ENCODE measurements at places on chromosomes 7 and 10.

DNA sequence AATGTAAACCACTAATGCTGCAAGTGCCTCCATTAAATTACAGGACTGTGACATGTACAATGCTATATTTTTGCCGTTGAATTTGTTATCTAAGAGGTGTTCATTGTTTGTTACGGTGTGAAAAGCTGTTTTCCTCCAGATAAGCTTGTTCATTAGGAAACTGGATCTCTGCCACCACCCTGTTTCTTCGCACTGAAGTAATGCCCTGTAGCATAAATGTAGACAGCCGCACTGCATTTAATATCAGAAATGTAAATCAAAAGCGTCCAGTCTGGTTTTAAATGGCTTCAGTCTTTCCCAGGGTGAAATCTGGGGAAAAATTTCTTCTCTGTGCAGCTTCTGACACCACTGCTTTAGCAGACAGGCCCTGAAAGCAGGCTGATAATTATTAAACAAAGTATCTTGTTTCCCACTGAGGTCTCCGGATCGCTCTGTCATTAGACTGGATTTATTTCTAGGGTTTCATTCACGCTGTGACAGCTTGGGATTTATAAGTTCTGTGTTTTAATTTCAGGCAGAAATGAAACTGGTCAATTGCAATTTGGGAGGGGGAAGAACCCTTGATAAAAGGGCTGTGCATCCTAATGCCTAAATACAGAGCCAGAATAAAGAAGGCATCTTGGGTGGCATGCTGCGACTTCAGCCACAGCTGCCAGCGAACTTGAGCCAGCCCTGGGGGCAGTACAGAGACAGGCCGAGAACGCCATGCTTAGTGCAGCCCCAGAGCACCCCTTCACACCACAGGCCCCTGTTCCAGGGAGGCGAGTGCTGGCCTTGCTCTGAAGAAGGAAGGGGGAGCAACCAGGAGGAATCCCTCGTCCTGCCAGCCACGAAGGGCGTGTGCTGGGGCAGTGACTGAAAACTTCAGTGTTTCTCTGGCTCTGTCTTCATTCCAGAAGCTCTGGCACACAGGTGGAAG, 547.7 kb upstream of the GALNT17 start:
- no peak for DNase-seq

GRCh38 chr10:124155781-124156435, 62.5 kb upstream of the CHST15 start:
- DNase-seq: no peak

- no peak for DNase-seq
These were observed 807.5 kb upstream of the SORCS1 start for GRCh38 chr10:107971973-107972372.

GRCh38 chr10:114851336-114851735, 29.8 kb downstream of the FHIP2A start:
- no peak for DNase-seq

DNA sequence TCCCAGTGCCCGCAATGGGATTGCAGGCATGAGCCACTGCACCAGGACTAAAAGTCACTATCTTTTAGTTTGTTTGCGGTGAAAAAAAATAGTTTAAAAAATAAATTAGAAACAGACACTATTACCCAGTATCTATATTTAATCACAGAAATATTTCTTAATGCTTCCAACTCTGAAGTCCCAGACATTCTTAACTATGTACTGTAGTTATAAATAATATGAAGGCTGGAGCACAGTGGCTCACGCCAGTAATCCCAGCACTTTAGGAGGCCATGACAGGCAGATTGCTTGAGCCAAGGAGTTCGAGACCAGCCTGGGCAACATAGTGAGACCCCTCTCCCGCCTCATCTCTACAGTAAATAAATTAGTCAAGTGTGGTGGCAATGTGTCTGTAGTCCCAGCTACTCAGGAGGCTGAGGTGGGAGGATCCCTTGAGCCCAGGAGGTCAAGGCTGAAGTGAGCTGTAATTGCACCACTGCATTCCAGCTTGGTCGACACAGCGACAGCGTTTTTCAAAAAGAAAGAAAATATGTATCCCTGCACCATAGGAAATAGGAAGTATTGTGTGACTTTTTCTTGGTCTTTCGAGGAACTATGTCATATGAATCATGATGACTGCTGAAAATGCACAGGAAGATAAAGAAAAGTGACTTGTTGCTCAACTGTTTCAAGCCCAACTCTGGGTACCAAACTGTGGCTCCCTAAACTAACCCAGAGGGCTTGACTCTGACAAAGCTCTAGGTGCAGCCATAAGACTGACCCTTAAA, 74.9 kb upstream of the STEAP1B start:
- DNase-seq: no peak

- no peak for DNase-seq
These were observed 5.4 kb downstream of the SGPL1 start for GRCh38 chr10:70820976-70821750.

DNA sequence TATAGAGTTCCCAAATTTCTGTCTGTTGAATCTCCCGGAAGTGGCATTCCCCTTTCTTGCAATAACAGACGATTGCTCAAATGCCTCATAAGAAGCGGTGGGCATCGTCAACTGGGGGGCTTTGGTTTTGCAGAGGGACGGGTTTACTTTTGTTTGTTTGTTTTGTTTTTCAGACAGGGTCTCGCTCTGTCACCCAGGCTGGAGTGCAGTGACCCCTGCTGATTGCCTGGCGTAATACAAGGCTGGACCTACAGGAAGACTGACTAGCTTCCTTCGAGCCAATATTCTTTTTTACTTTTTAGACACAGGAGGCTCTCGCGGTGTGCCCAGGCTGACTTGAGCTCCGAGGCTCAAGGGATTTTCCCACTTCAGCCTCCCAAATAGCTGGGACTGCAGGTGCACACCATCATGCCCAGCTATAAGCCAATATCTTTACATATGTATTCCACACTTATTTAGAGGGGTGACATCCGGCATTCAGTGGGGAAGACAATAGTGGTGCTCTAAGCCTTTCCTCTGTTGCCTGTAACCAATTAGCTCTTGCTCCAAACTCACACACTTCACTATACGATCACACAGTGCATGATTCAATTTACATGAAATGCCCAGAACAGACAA, 58.1 kb downstream of the FHIP2A start:
- peak; percentile 14 for DNase-seq

DNA sequence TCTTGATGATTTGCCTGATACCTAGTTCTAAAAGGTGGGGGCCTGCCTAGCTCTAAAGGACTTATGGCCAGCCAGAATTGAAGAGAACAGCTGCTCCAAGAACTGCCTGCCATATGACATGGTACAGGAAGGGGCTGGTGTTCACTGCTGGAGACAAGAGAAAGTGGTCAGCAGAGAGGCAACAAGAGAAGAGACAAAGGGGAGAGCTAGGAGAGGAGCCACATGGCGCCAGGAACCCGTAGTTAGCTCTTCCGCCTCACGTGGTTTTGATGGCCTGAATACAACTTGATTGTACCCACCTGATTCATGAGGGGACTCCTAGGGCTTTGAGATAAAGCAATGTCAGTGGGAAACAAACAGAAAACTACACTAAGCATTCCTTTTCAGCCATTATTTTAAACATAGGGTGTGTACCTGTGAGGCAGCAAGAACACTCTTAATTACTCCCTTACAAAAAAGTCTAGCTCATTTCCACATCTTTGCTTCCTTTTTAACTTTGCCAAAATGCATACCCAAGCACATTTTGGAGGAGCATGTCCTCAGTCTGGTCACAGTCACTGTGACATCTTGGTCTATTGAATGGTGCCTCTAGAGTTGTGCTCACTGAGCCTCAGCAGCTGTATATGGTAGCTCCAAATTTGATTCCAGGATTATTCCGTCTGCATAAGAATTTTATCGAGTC, 71.6 kb downstream of the CCDC71L start:
- DNase-seq: no peak

DNA sequence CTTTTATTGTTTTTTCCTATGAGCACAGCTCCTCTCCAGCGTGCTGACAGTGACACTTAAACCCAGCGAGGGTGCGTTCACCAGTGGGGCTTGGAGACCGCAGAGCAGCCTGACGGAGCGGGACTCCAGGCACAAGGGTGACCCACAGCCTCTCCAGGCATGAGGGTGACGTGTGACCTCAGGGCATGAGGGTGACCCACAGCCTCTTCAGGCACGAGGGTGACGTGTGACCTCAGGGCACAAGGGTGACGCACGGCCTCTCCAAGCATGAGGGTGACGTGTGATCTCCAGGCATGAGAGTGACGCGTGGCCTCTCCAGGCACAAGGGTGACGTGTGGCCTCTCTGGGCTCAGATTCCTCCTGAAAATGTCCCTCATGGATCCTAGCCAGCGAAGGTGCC, 164.3 kb upstream of the TCERG1L start:
- DNase-seq: no peak

GRCh38 chr10:80415734-80416478, 7.6 kb downstream of the PRXL2A start:
- no peak for DNase-seq

- DNase-seq: no peak
These were observed 71.2 kb upstream of the DUSP5 start for GRCh38 chr10:110426294-110427181.

DNA sequence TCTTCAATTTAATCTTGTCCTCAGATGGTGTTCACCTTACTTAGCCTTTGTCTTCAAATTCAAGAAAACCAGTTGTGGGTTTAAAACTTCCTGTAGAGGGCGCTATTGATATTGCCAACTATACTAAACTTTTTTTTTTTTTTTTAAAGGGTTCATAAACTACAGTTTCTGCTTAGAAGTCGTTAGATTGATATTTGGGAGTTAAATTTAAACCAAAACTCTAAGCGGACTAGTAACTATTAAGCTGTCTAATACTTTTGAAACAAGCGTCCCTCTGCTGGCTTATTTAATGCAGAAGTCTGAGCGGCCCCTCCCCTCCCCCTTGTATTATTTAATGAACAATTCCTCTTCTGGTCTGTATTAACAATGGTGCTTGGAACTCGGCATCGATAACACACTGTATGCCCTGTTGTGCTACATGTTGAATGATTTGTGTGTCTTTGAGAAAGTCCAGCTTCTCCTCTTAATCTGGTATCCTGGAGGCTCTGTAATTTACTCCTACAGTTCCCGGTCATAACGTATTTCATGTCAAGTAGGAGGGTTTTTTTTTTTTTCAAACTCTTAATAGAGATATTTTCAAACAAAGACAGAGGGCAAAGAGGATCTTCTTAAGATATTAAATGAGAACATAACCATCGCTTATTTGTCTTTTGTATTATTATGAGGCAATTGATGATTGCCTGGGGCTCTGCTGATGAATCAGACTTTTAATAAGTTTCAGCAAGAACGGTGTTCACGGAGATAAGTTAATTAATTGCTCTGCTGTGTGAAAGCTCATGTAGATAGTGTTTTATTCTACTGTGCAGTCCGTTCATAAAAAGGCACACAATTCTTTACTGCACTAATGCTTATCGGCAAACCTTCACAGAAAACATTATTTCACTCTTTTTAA, 22.6 kb upstream of the CREB5 start:
- DNase-seq: no peak

- no peak for DNase-seq
These were observed 43.3 kb upstream of the CNNM1 start for GRCh38 chr10:99285881-99286280.

GRCh38 chr7:53191836-53192443, 156.5 kb downstream of the POM121L12 start:
- DNase-seq: no peak

DNA sequence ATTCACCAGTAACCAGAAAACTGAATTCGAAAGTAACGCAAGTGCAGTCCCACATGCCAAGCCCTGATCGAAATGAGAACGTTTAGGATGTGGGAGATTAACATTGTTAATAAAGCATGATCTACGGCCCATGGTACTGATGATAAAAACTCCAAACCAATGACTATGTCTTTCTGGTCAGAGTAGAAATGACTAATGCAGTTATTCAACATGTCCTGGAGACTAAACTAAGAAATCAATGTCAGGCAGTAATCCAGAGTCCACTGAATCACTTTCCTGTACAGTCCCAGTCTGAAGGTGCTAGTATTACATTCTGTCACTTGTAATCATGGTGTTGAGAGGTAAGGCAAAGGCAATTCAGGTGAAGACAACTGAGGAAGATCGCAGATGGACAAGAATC, 14.4 kb downstream of the NPSR1 start:
- no peak for DNase-seq

DNA sequence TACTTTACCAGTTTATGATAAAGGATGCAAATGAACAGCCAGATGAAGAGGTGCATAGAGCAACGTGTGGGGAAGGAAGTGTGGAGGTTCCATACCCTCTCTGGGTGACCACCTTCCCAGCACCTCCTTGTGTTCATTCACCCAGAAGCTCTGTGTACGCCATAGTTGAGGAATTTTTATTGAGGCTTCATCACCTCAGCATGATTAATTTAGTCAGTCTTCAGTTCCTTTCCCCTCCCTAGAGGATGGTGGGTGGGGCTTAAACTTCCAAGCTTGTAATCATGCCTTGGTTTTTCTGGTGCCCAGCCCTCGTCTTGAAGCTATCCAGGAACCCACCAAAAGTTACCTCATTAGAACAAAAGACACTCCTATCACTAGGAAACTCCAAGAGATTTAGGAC, 162.7 kb downstream of the PLCE1 start:
- DNase-seq: no peak

DNA sequence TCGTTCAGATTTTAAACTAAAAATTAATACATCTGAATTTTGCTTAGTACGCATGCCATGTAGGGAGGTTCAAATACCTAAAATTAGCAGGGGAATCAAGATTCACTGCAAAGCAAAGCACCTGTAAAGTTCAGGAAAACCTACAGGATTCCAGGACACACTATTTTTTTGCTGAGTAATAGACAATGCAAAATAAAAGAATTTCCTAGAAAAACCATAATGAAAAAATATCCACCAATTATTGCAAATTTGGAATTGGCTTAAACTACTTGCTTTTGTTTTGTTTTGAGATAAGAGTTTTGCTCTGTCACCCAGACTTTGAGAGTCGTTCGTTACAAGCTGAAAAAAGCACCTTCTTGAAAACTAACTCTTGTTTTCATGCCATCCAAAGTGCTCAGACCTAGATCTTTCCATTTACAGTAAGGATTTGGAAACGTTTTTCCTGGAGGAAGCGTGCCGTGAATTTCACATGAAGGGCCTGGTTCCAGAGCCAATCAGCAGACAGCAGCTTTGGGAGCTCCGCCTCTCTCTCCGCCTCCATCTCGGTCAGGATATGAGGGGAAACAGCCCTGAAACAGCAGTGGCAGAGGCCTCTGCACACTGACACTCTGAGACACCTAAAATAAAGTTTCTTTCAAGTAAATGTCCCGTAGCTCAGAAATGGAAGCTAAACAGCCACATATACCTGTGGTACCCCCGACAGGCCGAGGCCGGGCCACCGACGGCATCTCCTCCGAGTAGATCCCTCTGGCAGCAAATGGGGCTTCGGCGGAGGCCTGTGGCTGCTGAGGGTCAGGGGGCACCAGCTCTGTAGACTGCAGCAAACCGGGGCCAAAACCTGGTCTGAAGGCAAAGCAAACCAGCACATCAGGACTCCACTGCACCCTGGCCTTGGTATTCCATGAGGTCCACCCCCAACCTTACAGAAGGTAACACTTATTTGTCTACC, 45.9 kb upstream of the ATP6V0A4 start:
- no peak for DNase-seq
